ENCODE measurements at places on chromosomes 16 and 17.

- no peak for DNase-seq
These were observed 21.0 kb upstream of the NGFR start for GRCh38 chr17:49473900-49474751.

DNA sequence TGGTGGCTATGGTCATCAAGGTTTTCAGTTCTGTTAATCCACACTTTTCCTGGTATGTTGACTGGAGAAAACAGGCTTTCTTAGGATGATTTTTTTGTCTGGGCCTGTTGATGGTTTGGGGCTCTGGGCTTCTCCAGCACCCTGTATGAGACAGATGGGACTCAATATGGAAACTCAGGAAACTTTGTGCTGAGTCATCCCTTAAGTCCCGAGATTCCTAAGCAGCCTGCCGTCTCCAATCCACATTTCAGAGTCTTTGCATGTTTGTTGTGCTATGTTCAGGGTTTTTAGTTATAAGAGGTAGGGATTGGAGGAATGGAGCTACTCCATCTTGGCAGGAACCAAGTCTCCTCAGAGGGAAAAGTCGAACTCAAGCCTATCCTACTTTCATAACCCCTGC, 253.3 kb upstream of the FOXF1 start:
- DNase-seq = no peak

- no peak for DNase-seq
These were observed 42.9 kb upstream of the DNAH17 start for GRCh38 chr17:78620099-78620498.

- DNase-seq = no peak
These were observed 33.9 kb upstream of the MLKL start for GRCh38 chr16:74734361-74735161.
